Head of caudate nucleus (tissue), 42 donors: ENCODE measurements at places on chromosomes 3 and 15.

GRCh38 chr3:193033226-193033780, 115.6 kb upstream of the MB21D2 start:
- DNase-seq = no peak

GRCh38 chr3:65584002-65584401, 454.7 kb downstream of the MAGI1 start:
- DNase-seq = no peak

- no peak for DNase-seq
Observed at GRCh38 chr3:178382449-178383061, 153.7 kb upstream of the KCNMB2 start.

GRCh38 chr3:12318758-12319621, 30.1 kb downstream of the PPARG start:
- DNase-seq = no peak

DNA sequence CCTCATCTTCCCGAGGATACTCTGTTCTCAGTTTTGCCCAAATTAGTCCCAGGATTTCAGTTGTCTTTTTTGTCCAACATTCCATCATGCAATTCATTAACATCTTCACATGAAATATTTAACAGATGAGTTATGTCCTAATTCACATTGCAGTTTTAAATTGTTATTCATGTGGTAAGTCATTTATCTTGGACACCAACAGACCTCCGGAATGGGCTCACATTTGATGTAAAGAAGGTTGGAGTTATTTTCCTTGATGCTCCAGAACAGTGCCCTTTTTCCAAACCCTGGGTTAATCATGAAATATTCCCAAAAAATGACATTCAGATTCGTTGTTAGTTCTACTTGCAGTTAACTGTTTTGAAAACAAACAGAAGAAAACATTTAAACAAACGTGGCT, 32.8 kb upstream of the LRTM1 start:
- DNase-seq = no peak

DNA sequence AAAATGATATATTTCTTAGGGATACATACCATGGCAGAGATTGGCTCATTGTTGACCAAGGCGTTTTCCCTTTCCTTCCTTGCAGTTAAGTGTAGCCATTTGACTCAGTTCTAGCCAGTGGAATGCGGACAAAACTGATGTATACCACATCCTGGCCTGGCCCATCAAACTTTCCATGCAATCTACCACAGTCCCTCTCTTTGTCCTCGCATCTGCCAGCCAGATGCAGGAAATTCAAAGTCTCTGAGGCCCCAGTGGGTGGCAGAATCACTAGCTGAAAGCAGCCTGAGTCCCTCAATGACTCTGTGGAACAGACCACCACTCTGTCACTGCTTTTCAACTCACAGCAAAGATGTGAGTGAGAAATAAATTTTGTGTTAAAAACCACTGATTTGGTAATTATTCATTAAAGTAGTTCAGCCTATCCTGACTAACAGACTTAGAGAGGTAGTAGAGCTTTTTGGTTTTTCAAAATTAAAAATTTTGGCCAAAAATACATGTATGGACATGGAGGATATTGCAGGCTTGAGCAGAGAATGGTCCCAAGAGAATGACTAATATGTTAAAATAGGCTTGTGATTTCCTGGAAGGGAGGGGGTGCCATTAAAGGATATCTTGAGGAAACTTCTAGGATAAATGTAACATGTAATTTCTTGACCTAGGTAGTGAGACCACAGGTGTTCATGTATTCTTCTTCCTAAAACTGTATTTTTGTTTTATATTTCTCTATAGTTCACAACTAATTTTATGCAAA, 10.9 kb downstream of the LRRFIP2 start:
- no peak for DNase-seq

DNA sequence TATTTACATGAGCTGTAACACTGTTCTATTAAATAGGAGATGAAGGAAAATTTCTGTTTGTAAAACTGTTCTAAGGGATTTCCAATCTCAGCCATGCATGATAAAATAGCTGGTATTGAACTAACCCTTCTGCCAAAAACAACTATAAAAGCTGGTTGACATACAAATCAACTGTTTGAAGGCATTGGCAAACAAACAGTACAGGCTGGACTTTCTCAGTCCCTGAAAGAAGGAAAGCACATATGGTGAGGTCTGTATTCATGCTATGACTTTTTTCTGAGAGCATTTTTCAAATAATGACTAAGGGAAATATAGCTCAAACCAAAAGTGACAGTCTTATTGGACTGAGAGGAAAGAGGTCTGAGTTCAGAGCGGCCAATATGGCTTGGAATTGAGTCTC, 117.0 kb upstream of the CCDC54 start:
- no peak for DNase-seq

DNA sequence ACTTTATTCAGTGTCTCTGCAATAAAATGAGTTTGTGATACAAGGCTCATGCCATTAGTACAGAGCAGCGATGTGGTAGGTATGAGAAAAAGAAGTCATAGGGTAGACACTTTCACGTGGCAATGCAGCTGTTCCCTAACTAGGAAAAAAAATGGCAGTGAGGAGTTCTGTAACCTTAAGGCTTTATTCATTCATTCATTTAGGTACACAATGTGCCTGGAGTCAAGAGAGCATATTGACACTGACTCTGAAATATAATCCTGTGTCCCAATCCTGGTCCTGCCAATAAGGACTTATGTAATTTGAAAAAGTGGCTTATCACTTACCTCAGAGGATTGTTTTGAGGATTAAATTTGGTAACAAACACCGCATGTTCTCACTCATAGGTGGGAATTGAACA, 173.0 kb upstream of the AZI2 start:
- no peak for DNase-seq

DNA sequence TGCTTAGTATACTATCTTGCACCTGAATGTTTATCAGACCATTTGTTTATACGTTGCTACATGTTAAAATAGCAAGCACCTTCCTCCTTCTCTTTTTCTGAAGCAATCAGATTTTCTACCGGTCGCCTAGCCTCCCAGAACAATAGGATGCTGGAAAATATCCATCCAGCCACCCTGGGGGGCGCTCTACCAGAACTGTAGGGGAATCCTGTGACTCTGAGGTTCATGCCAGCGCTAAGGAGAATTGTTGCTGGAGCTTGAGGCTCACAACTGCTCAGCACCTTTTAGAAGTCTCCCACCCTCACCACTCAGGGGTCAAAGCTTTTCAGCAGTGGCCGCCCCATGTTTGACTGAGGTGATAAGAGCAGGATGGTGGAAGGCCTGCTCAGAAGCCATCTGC, 27.5 kb downstream of the SQOR start:
- DNase-seq = no peak

- no peak for DNase-seq
Observed at GRCh38 chr15:89174476-89174875, 46.9 kb downstream of the RLBP1 start.

DNA sequence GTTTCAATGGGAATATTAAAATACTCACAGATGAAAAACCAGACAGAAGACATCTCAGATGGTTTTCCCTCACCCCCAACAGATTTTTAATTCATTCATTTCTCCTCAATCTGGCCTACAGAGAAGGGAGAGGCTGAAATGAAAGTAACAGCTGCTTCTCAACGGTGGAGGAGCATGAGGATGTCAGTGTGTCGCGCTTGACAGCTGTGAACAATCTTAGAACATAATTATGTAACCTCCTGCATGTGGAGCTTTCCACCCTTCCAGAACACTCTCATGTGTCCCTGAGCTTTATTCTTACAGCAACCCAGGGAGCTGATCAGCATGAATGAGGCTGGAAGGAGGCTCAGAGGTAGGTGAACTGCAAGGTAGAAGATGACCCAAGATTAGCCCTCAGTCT, 52.7 kb downstream of the MB21D2 start:
- peak; percentile 40 for DNase-seq

- no peak for DNase-seq
Observed at GRCh38 chr3:183988216-183988790, 29.4 kb downstream of the ABCC5 start.

- no peak for DNase-seq
Observed at GRCh38 chr3:195182470-195182795, 88.5 kb downstream of the XXYLT1 start.

- no peak for DNase-seq
Observed at GRCh38 chr15:29988701-29989100, 94.1 kb upstream of the GOLGA8J start.

GRCh38 chr3:118244761-118245160, 789.9 kb downstream of the IGSF11 start:
- DNase-seq = no peak

DNA sequence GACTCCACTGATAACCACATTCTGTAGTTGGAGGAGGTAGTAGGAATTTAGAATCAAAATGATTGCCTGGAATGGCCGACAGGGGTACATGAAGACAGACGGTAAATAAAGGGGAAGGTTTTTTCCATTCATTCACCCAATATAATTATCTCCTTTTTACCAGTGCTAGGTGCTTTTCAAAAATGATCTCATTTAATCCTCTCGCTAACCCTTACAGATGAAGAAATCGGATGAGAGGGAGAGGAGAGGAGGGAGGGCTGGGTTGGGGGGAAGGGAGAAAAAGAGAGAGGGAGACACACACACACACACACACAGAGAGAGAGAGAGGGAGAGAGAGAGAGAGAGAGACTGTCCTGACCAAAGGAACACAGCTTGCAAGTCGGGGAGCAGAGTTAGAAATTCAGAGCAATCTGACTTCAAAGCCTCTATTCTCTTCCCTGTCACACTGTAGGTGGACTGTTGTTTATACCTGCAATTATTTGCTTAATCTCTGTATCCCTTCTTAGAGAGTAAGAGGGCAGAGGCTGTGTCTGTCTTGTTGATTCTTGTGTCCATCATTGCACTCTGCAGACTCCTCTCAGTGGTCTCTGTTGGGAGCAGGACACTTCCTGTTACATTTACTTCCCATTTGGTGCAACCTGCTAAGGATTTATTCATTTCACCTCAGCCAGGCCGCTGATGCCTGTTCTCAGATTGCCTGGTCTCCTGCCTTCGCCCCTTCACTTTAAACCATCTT, 18.7 kb upstream of the PAQR9 start:
- no peak for DNase-seq

GRCh38 chr3:170737498-170738162, 132.4 kb downstream of the RPL22L1 start:
- DNase-seq = no peak

- no peak for DNase-seq
Observed at GRCh38 chr3:138195481-138195880, 8.4 kb downstream of the ARMC8 start.

DNA sequence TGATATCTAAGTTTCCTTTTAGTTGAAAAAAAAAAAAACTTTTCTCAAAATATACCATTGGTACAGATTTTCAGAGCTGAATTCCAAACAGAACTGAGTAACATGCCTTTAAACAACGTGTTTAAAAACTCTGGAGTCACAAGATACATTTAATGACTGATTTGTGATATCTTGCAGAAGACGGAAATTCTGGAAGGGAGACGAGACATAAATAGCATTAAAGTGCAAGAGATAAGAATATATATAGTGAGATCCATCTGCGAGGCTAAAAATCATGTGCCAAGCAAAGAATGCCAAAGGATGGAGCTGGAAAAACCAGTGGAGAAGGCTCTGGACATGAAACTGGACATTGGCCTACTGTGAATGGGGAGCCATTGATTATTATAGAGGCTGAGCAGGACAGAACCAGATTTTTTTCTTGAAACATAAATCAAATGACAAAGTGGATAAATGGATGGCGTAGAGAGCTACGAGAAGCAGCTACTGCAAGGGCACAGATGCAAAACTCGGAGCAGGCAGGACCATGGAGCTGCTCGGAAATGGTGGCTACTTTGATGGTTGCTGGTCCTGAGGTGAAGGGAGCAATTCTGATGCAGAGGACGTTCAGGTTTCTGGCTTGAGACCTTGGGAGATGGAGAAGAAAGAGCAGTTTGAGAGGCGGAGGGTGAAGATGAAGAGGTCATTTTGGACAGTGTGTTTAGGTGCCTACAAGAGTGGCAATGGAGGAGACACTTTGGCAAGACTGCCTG, 88.8 kb downstream of the CPN2 start:
- DNase-seq = no peak

DNA sequence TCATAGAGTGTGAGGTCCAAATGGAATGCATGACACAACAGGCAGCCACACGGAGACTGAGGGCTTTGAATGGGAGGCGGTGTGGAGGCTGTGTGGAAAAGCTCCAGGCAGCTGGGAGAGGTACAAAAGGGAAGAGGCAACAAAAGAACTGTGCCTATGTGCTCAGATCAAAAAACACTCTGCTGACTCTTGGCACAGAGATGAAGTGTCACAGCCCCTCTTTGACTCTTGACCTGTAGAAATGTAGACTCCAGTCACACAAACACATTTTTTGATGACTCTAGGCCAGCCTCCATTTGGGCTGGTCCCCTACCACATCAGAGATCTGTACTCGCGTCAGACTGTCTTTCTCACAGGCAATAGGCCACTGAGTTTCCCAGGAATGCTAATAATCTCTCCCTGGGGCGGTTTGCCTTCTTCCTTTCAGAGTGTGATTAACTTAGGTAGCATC, 456.0 kb downstream of the TUSC7 start:
- no peak for DNase-seq

- no peak for DNase-seq
Observed at GRCh38 chr3:132625613-132626012, 28.5 kb downstream of the ACKR4 start.

GRCh38 chr15:32112101-32112500, 81.8 kb downstream of the CHRNA7 start:
- no peak for DNase-seq

- DNase-seq = no peak
Observed at GRCh38 chr15:101536166-101536874, 46.8 kb upstream of the PCSK6 start.

- DNase-seq = no peak
Observed at GRCh38 chr3:128858167-128858566, 21.3 kb upstream of the ACAD9 start.

DNA sequence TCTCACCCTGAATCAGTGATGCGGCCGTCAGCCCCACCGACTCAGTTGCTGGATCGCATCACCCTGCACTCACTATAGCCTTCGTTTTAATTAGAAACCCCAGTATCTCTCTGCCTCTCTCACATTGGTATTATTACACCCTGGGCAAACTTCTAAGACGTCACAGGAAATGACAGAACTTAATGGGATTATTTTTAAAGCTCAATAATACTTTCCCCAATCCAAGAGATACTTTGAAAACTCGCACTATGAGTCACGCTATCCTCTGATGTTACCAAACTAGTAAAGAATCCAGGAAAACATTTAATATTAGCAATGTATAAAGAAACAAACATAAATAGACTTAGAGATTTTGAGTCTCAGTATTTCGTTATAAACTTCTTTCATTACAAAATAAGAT, 36.6 kb downstream of the RUBCN start:
- DNase-seq = no peak

GRCh38 chr3:117706756-117707155, 997.2 kb downstream of the TUSC7 start:
- DNase-seq = no peak

DNA sequence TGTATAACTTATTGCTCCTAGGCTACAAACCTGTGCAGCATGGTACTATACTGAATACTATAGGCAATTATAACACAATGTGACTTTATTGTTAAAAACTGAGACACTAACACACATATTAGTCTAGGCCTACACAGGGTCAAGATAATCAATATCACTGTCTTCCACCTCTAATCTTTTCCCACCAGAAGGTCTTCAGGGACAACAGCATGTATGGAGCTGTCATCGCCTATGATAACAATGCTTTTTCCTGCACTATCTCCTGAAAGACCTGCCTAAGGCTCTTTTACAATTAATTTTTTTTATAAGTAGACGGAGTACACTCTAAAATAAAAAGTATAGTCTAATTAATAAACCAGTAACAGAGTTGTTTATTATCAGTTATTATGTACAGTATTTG, 60.9 kb downstream of the LRRC28 start:
- no peak for DNase-seq
